CD4-positive, alpha-beta T cell treated with Interleukin-6 for 4 hours (primary cell): ENCODE measurements at places on chromosomes 7 and 10.

DNA sequence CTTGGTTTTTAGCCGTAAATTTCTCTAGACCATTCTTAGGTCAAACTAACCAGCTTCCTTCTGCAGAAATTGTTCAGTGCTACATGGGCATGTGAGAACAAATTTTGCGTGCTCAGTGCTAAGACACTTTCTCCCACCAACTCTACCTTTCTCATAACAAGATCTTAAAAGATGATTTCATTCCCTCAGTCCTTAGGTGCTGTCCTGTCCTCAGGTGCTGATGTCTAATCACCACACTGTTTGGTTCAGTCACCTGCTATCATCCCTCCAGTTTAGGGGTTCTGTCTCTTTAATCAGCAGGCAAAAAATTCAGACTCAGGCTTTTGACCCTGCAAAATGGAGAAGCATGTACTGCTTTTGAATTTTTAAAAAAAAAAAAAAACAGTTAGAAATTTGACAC lies 227.5 kb upstream of the YAE1 start:
- DNase-seq, result no peak

- DNase-seq, result no peak
These were observed 134.0 kb downstream of the SEMA3E start for GRCh38 chr7:83514977-83515376.

- no peak for DNase-seq
These were observed 298.1 kb downstream of the GFRA1 start for GRCh38 chr10:115974816-115975430.

DNA sequence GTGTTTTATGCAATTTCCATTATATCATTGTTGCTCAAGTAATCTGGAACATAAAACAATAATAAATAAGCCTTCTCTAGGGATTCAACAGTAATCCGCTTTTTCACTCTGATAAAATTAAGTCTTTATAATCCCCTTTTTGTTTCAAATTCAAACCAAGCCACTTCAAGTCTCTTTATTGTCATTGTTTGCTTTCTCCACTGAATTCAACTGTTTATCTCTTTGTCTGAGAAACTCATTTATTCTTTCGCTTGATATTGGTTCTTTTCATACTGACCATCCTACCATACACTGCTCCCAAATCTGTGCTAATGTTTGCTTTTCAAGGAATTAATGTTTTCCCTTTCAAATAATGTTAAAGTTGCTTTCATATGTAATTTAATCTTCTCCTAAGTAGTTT lies 550.4 kb upstream of the PCDH15 start:
- no peak for DNase-seq

GRCh38 chr7:22772885-22773284 lies 45.9 kb downstream of the IL6 start:
- DNase-seq, result no peak

GRCh38 chr10:115092555-115093285 lies 445 bp upstream of the ATRNL1 start:
- no peak for DNase-seq

GRCh38 chr7:116028787-116029186 lies 1.8 kb downstream of the TFEC start:
- no peak for DNase-seq

DNA sequence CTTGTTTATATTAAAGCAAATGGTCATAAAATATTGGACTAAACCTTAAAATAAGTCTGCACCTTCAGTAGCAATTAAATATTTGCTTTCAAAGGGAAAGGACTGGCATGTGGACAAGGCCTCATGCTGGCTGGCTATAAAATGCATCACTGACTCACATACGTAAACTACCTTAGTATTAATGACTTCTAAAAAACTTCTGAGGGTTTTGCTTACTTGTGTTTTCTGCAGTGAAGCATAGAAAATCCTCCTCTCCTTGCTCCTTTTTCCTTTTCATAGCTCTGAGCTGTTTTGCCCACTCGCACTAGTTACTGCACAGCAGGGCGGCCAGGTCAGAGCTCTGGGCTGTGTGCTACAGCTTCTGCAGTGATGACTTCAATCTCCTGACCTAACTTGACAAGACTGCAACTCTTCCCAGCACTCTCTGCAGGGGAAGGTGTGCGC lies 82.3 kb downstream of the CUL2 start:
- no peak for DNase-seq

GRCh38 chr10:16832351-16833080 lies 15.3 kb upstream of the RSU1 start:
- no peak for DNase-seq

- no peak for DNase-seq
These were observed 919 bp downstream of the INPP5F start for GRCh38 chr10:119726676-119727261.

GRCh38 chr7:81709836-81710235 lies 60.0 kb downstream of the HGF start:
- DNase-seq, result no peak

- no peak for DNase-seq
These were observed 22.6 kb upstream of the PSAP start for GRCh38 chr10:71873582-71874211.

DNA sequence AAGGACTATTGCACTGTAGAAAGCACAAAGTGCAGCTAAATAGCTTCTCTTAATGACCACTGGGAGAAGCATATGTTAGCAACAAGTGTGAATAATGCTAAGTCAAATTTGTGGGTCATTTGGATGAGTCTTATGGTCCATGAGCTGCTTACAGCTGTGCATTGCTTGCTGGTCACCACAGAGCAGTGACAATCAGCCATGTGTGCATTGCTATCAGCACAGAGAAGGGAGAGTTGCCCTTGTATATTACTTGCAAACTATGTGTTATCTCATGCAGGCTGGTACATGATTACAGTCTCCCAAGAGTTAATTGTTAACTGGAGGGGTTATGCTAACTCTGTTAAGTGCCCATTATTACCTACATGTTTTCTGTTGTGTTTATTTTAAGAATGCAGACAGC lies 25.7 kb downstream of the MRPS33 start:
- no peak for DNase-seq

GRCh38 chr10:84314275-84314674 lies 14.1 kb upstream of the CCSER2 start:
- no peak for DNase-seq

- DNase-seq, result no peak
These were observed 135.3 kb upstream of the CCDC6 start for GRCh38 chr10:60041489-60042133.

- no peak for DNase-seq
These were observed 748.4 kb downstream of the LRMDA start for GRCh38 chr10:76179806-76180205.

GRCh38 chr10:75803816-75804552 lies 372.6 kb downstream of the LRMDA start:
- no peak for DNase-seq

- DNase-seq, result no peak
These were observed 409.5 kb downstream of the GLRX3 start for GRCh38 chr10:130545697-130546096.

- DNase-seq, result no peak
These were observed 15.6 kb upstream of the EFCAB10 start for GRCh38 chr7:105596866-105597265.

- DNase-seq, result no peak
These were observed 6.4 kb upstream of the CSTF2T start for GRCh38 chr10:51705774-51706173.

DNA sequence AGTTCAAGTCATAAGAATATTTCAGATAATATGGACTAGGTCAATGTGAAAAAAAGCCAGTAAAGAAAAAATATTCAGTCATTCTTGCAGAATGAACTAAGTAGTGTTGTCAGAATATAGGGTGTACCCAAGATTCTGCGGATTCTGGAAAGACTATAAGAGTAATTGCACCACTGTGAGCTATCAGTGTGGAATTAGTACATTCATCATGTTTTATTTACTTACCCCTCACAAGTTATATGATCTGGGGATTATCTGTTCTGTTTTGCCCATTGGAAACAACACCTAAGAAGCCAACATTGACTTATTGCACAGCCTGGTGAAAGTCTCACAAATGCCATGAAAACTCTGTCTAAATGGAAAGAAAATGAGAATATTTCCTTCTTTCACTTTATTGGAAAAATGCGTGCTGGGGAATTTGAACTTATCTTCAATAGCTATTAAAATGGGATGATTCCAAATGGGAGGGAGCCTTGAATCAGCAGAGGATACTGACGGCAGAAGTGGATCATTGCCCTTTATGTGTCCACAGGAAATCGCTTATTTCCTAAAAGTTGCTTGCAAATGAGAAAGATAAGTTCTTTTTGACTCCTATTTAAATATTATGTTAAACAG lies 563.3 kb upstream of the POM121L12 start:
- no peak for DNase-seq

DNA sequence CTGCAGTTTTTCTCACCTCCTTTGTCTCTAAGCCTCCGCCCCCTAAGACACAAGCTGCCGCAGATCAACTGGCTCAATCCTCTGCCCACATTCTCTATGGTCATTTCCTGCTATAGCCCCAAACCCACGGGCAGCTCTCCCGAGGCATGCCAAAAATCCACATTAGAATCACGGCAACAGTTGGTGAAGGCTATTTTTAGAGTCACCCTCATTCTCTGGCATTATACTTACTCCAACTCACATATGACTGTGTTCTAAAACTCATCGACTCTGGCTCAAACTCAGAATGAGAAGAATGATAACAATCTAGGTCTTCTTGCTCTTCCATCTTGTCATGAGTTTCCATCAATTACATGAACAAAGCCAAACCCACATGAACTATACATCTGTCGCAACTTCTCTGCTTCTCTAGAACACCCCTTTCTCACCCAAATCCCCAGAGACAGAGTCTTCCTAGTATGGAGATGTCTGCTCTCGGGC lies 10.9 kb upstream of the KIAA1549 start:
- no peak for DNase-seq

DNA sequence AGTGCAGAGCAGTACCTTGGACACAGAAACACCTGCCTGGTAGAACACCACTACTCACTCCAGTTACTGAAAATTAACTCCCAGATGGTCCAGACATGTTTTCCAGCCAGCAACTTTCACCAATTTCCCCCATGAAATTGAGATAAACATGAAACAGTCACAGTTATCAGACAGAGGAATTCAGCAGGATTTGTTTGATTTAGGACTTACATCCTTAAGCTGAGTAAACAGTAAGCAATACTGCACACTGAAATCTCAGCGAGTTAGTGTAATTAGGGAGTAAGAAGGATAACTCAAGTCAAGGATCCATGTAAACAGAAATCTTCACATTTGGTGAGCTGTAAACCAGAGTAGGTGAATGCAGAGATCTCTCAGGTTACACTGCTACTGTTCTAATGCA lies 353.5 kb downstream of the ELMO1 start:
- no peak for DNase-seq
